ENCODE measurements at places on chromosomes 7 and 10. TPM values are rescaled to one million over a fixed set of nuclear protein-coding genes. Genes with fewer than 3 reads are reported as not detected.

SPDYE11 gene
- polyA plus RNA-seq: not detected

AMZ1 gene
- 0.16 TPM for polyA plus RNA-seq

UPK3BL2 gene
- not detected for polyA plus RNA-seq

ATOH7 gene
- polyA plus RNA-seq: 0.60 TPM

GRCh38 chr10:33966946-33967345 is 632.5 kb upstream of the NRP1 start:
- H3K27ac ChIP-seq: no peak overlapping the region
- no peak for DNase-seq
- no peak overlapping the region for H3K4me3 ChIP-seq
- no peaks in the 10 kb centered on the region for H3K36me3 ChIP-seq
- H3K27me3 ChIP-seq: no peaks in the 10 kb centered on the region
- no peaks in the 10 kb centered on the region for H3K4me1 ChIP-seq

GRCh38 chr10:1560535-1561192 is 176.7 kb downstream of the ADARB2 start:
- peaks cover 15% of the 10 kb centered on the region for H3K27me3 ChIP-seq
- no peaks in the 10 kb centered on the region for H3K36me3 ChIP-seq
- no peak overlapping the region for H3K4me3 ChIP-seq
- H3K4me1 ChIP-seq: no peaks in the 10 kb centered on the region
- DNase-seq: peak; percentile 28
- H3K27ac ChIP-seq: no peak overlapping the region

- DNase-seq: no peak
- peaks cover 9% of the 10 kb centered on the region for H3K27me3 ChIP-seq
- H3K36me3 ChIP-seq: no peaks in the 10 kb centered on the region
- no peak overlapping the region for H3K4me3 ChIP-seq
Observed at GRCh38 chr7:104843198-104843597, 170.8 kb upstream of the KMT2E start.

DNA sequence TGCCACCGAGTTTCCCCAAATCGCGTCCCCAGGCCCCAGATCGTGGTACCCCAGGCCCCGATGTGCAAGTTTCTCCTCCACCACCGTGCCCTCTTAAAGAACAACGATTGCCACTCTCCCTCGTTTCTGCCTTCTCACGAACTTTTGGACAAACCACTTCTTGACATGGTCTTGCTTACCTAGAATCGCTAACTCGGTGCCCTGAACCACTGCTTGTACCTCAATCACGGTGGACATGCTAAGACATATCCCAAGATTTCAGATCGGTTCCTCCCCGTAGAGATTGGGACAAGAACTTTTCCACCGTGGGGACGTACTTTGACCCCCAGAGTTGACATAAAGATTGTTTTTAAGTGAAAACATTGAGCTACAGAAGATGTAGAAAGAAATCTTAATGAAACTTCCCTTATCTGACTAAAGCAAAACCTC is 477 bp upstream of the ZC3HAV1 start:
- H3K4me3 ChIP-seq: peak overlapping the region; percentile 70
- peak overlapping the region; percentile 88 for H3K27ac ChIP-seq
- no peak for DNase-seq
- H3K36me3 ChIP-seq: no peaks in the 10 kb centered on the region

- DNase-seq: no peak
- H3K36me3 ChIP-seq: no peaks in the 10 kb centered on the region
- H3K4me3 ChIP-seq: no peak within 1 kb of the TSS
Observed at GRCh38 chr10:30629653-30630052, at the start of gene LYZL2. TSS of gene LYZL2 (minus strand) at chr10:30629753. CDS start at chr10:30626915, 2,838 bp downstream.

Data from sigmoid colon (tissue), 7 donors.